ENCODE measurements at places on chromosomes 16 and 17.

- DNase-seq: no peak
Measured at GRCh38 chr16:11080327-11080967, 136.1 kb downstream of the CLEC16A start.

- peak; percentile 42 for DNase-seq
Measured at GRCh38 chr16:15950161-15950854, 892 bp downstream of the ABCC1 start.

- DNase-seq: peak; percentile 4
Measured at GRCh38 chr16:61684541-61684940, 351.7 kb downstream of the CDH8 start.

DNA sequence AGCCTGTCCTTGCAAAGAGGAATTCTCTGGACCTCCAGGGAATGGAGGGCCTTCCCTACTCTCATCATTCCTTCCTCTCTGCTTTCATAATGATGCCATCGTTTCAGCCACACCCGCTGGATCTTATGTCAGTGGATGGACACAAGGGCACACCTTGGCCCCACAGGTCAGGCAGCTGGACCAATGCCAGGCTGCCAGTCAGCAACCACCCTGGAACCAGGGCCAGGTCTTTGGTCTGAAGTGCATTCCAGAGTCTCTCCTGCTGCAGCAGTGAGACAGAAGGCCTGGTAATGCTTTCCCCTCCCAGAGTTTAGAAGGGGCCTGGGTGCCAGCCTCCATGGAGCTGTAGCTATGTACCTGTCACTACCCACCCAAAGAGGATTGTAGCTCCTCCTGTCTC is 7.4 kb downstream of the C1QL1 start:
- DNase-seq: no peak

DNA sequence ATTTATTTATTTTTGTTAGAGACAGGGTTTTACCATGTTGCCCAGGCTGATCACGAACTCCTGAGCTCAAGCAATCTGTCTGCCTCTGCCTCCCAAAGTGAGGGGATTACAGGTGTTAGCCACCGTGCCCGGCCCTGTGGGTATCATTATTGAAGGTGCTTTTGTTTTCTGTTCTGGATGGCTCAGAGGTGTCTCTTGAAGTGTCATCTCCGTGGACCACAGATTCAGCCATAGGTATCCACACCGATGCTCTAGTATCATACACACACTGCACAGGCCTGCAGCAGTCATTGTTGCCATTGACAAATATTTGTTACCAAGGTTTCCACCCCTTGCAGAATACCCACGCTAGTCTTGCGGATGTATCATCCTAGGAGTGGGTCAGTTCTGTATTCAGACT is 446.2 kb downstream of the XYLT1 start:
- DNase-seq: no peak

- DNase-seq: no peak
Measured at GRCh38 chr16:84654238-84654637, 5.9 kb downstream of the KLHL36 start.

- peak; percentile 14 for DNase-seq
Measured at GRCh38 chr16:77555791-77556190, 121.0 kb upstream of the ADAMTS18 start.

GRCh38 chr16:50121721-50122445 is 31.2 kb upstream of the TENT4B start:
- DNase-seq: no peak

DNA sequence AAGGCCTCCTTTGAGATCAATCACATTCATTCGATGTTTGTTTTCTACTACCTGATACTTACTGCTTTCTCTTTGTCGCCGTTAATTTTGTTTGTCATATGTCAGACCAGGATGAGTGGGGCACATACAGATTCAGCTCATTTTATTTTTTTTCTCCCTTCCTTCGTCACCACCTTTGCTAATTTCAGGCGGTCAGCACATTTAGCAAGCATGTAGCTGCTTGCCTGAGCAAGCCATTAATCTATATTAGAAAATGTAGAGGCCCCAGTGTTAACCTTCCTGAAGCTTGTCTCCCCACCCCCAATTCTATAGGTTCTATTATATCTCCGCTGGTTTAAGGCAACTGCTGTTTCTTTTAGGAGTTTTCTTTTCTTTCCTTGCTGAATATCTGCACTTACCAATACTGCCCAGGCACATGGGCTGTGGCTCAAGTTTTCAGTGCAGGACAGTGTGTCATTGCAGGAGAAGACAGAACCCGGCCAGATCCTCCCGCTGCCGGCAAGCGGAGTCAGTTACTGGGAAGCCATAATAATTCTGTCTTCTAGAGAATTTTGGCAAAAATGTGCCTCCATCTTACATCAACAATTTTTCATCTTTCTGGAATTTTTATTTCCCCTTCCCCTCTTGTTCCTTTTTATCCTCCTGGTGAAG is 714.3 kb downstream of the WWOX start:
- no peak for DNase-seq

GRCh38 chr16:77660311-77660710 is 62.0 kb upstream of the NUDT7 start:
- peak; percentile 56 for DNase-seq

DNA sequence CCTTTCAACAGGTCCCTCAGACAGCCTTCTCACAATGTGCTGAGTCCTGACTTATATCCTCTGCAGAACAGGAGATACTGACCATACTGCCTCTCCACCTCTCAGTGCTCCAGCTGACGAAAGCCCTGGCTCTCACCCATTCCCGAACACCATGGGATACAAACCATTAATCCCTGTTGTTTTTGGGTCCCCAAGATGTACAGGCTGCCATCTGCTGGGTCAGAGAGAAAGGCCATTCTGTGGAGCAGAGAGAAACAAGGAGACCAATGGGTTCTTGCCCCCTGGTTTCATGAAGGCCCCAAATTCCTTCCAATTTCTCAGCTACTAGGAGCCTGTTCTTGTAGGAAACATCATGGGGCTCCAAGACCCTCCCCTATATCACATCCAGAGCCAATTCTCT is 3.0 kb downstream of the ERN2 start:
- DNase-seq: no peak

GRCh38 chr17:21368545-21369246 is 7.5 kb upstream of the KCNJ12 start:
- no peak for DNase-seq

DNA sequence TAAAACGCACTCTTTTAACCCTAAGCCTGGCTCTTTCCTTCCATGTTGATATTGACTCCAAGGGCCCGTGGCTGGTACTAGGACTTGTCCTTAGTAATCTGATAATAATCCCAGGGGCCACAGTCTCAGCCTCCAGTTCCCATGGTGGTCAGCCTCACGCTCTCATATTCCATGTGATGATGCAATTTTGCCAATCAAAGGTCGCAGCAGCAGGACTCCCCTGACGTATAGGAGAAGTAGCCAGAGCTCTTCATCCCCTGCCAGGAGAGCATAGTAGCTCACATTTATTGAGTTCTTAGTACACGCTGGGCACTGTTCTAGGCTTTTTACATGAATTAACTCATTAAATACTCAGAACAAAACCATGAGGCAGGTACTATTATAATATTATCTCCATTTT is 42.4 kb downstream of the CD300LF start:
- no peak for DNase-seq

DNA sequence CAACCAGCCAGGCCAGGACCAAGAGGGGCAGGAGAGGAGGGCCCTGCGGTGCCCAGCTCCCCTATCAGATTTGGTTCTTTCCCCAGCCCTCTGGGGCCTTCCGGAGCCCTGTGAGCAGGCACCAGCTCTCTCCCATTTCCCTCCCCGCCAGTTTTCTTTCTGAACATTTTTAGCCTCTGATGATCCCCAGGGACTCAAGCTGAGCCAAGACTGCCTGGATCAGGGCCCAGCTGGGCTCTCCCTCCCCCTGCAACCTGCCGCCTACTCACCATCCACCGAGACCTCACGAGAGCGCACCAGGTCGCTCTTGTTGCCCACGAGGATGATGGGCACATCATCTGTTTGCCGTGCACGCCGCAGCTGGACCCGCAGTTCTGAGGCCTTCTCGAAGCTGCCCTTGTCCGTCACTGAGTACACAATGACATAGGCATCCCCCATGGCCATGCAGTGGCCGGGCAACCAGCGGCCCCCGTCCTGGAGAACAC is 2.0 kb downstream of the RRAD start:
- DNase-seq: peak; percentile 38

- DNase-seq: no peak
Measured at GRCh38 chr17:68734931-68735330, 133.8 kb upstream of the FAM20A start.

DNA sequence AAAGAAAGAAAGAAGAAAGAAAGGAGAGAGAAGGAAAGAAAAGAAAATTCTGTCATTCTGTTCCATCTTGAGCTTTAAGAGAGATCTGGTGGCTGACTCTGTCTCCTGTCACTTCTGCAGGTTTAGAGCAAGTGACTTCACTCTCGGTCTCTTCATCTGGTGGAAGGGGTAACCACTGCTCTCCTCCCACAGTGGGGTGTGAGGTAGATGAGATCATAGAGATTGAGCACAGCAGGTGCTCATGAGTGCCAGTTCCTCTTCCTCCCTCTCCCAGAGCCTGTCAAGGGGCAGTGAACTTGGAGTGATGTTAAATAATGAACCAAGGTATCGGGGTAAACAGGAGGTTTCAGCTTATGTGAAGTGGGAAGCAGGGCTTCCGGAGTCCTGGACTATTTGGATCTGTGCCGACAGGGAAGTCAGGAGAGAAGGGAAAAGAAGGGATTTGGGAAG is 47.7 kb downstream of the BEAN1 start:
- DNase-seq: no peak

DNA sequence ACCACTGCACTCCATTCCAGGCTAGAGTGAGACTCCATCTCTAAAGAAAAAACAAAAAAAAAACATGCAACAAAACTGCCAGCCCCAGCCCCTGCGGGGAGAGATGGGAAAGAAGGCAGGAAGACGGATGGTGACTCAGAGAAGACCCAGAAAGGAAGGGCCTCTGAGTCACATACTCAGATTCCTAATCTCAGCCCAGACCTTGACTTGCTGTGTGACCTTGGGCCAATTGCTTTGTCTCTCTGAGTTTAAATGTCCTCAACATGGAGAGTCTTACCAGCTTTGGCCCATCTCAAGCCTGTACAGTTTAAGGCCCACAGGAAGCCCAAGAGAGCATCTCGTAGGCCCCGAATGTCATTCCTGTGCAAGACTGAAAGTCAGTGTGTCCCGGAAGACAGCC is 86.5 kb upstream of the LHX1 start:
- peak; percentile 76 for DNase-seq

GRCh38 chr17:7018331-7018964 is 4.4 kb upstream of the BCL6B start:
- DNase-seq: no peak

- DNase-seq: no peak
Measured at GRCh38 chr17:50651661-50652060, 17.0 kb downstream of the ABCC3 start.

DNA sequence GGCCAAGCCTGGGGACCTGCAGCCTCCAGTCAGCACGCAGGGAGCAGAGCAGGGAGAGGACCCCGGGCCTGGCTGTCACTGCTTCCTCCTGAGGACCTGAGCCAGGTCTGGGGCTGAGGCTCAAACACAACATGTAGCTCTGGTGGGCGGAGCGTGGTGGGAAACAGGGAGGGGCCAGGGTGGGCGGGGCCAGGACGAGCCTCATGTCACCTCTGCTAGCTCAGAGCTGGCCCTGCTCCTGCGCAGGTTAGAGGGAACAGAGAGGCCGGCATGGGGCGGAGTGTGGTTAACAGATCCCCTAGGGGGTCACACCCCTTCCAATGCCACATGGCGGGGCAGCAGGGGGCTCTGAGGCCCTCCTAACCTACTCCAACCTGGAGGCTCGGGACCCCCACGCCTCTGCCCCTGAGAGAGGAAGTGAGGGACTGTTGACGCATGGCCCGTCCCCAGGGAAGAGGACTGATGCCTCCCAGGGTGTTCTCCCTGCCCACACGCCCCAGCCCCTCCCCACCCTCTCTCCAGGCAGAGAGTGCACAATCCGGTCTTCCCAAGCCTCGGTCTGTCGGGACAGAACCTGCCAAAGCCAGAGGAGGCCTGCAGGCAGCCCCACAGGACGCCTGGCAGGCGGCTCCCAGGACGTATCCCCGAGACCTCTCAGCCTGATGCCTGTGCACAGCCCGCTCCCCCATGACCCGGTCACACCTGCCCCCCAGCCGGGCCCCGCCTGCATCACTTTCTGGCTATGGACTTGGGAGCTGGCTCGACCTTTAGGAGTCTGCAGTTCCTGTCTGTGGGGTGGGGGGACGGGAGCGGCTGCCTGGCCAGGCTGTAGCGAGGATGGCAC is 15.2 kb downstream of the PIEZO1 start:
- no peak for DNase-seq

DNA sequence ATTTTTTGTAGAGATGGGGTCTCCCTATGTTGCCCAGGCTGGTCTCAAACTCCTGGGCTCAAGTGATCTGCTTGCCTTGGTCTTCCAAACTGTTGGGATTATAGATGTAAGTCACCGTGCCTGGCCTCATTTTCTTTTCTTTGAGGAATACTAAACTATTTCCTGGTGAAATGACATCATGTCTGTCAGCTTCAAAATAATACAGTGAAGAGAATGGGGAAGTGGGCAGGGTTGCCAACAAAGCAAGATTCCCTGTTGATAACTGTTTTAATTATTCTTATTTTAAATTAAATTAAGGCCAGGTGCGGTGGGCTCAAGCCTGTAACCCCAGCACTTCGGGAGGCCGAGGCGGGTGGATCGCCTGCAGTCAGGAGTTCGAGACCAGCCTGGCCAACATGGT is 21.1 kb downstream of the PIPOX start:
- no peak for DNase-seq

DNA sequence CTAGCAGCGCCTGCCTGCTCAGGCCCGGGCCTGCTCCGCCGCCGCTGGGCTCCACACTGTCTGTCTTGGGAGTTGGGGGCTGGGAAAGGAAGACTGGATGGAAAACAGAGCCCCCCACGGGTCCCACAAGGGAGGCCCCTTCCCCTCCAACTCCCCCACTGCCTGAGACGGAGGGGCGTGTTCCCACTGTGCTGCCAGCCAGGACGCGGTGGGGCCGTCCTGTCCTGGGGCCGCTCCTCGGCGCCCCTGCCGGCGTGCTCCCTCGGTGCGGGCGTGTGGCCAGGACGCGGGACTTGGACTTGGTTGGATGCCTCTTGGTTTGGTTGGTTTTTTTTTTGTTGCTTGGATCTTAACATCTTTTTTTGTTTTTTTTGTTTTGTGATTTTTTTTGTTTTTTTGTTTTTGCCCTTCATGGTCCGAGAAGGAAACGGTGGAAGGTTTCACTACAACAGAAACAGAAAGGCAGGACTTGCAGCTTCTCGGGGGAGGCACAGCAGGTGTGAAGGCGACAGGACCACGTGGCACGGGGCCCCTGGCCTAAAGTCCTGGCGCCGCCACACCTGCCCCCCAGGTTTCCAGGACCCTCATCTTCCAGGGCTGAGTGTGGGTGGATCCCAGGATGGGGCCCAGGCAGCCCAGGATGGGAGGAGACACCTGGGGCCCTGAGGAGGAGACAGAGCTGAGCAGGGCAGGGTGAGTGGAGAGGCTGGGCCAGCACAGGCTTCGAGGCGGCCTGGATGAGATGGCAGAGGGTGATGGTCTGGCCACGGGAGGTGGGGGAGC is 16.0 kb downstream of the ENGASE start:
- peak; percentile 26 for DNase-seq

- no peak for DNase-seq
Measured at GRCh38 chr16:67477960-67478554, 2.9 kb downstream of the ATP6V0D1 start.
